NCI-H1436 treated with DMSO at 0.1 percent for 48 hours (cell line): ENCODE measurements at places on chromosomes 2 and 18.

- DNase-seq = no peak
Measured at GRCh38 chr2:43224131-43224570, 2.3 kb downstream of the ZFP36L2 start.

- no peak for DNase-seq
Measured at GRCh38 chr2:135844301-135844895, 7.4 kb upstream of the LCT start.

- no peak for DNase-seq
Measured at GRCh38 chr2:102449370-102449974, 23.6 kb upstream of the SLC9A4 start.

DNA sequence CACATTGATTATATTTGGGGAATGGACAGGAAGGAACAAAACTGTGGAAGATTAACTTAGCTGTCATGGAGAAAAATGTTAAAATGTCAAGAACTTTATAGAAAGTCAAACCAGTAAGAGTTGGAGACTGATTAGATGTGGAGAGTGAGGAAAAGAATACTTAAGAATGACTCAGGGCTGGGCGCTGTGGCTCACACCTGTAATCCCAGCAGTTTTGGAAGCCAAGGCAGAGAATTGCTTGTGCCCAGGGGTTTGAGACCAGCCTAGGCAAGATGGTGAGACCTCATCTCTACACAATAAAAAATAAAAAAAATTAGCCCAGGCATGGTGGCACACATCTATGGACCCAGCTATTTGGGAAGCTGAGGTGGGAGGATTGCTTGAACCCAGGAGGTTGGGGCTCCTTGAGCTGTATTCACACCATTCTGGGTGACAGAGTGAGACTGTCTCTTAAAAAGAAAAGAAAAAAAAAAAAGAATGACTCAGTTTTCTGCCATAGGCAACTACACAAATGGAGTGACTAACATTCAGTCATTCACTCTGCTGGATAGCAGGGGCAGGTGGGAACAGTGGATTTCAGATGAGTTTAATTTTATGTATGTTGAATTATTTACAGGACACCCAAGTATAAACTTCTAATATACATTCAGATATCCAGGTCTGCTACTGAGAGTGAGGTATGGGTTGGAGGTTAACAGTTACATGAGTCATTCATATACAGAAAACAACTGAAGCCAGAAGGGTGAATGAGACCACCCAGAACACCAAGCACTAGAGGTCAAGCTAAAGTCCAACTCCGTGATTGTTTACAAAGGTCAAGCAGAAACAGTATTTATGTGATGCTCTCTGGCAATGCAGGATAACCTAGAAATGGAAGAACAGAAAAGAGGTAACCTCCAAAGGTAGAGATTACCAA is 33.9 kb downstream of the ORC2 start:
- DNase-seq = no peak

- DNase-seq = peak; percentile 47
Measured at GRCh38 chr2:163132850-163133249, 294.3 kb upstream of the KCNH7 start.

DNA sequence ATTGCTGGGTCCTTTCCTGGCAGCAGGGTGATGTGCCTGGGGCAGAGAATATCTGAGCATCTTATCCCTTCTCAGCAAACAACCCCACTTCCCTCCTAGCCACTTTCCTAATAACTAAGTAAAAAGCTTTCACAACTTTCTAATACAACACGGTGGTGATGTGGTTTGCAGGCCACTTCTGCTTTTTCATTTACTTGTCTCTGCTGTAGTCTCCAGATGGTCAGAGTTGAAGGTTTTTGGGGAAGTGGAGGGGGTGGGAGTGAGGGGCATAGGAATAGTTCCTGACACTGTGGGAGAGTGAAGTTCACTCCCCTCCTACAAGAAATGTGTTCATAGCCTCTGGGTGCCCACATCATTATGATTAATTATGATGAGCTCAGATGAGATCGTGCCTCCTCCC is 11.6 kb downstream of the OXER1 start:
- no peak for DNase-seq

DNA sequence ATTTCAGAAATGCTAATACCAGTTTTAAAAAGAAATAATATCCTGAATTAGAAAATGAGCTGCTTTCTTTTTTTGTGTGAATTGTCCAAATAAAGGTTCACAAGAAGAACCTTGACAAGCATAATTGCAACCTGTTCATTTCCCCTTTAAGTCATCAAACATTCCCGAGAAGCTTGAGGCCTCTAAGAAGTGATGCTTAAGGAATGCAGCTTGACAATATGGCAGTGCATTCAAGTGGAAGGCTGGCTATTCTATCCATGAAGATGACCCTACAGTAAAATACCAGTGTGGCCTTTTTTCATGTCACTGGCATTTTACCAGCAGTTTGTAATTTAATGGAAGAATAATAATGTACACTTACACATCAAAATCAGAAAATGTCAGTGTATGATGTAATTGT is 216.7 kb downstream of the CTNNA2 start:
- no peak for DNase-seq

DNA sequence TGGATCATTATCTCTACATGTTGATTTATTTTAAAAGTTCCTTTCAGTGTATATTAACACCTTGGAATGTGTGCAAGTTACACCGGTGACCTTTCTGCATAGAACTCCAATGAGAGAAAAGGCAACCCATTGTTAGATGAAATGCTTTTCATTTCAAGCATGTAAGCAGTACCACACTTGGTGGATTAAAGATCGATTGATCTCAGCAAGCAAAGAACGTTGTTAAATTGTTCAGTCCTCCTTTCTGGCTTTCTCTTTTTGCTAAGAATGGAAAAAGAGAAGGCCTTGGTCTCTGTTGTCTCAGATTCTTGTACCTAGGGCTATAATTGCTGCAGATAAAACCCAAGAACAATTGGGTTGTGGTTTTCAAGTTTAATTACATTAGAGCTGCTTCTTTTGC is 843.0 kb downstream of the DPP10 start:
- no peak for DNase-seq

GRCh38 chr2:103005393-103005792 is 243.6 kb downstream of the TMEM182 start:
- DNase-seq = no peak

- peak; percentile 41 for DNase-seq
Measured at GRCh38 chr2:65366595-65367125, 65.7 kb downstream of the SPRED2 start.

- DNase-seq = no peak
Measured at GRCh38 chr2:219664944-219665343, 37.5 kb downstream of the SLC4A3 start.

- no peak for DNase-seq
Measured at GRCh38 chr2:179437430-179437829, 172.8 kb upstream of the SESTD1 start.

DNA sequence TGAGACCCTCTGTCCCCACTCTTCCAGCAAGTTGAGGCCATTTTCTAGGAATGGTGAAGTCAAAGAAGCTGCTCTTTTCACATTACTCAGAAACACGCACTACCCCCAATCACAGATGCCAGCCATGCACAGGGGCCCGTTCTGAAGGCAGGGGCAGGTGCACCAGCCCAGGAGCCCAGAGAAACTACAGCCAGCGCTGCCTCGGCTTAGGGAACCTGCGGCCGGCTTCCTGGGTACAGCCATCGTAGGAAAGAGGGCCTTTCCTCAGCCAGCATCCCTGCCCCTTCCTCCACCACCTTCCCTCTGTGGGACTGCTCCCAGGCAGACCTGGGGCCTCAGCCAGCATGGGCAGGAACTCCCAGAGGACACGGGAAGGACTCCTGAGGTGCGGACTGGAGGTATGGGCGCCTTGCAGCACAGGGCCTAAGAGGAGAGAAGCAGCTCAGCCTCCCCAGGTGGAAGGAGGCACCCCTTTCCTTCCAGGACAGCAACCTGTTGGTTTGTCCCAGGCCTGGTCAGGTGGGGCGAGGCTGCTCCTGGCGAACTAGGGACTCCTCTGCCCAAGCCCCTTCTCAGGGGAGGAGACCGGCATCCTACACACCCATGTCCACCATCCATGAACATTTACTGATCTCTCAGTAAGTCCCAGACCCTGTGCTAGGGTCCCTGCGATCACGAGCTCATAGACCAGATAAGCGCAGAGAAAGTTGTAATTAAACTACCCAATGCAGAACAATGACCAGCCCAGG is 99.0 kb upstream of the ID2 start:
- DNase-seq = no peak

DNA sequence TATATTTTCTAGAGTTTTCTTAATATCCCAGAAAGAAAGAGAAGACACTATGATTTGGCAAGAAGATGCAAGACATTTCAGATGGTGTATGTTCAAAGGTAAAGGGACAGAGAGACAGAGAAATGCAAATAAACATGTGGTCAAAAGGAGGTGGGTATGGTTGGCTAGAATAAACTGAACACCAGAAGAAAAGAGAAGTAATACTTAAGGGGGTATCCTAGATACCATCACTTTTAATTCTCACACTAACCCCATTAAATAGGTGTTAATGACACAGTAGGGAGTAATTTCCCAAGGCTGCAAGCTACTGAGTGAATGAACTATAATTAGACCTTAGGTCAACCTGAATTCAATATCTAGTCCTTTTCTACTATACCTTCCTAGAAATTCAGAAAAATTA is 111.2 kb upstream of the CD226 start:
- DNase-seq = no peak

DNA sequence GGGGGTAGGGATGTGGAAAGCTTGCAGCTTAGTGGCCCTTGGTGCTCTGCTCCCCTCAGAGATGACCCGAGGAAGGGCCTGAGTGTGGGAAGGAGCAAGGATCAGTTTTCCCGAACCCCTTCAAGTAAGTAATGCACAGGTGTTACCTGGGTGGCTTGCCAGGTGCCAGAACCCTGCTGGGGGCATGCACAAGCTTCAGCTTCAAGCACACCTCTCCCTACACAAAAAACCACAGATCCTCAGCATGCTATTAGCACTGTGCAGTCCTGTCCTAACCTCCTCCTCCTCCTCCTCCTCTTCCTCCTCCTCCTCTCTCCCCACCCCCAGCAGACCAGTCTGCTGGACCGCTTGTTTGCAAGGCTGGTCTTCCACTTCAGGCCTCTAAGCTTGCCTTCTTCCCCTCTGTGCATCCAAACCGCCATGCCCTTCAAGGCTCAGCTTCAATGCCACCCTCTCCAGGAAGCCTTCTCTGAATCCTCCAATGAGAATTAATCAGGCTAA is 114.8 kb downstream of the ACAA2 start:
- DNase-seq = no peak

DNA sequence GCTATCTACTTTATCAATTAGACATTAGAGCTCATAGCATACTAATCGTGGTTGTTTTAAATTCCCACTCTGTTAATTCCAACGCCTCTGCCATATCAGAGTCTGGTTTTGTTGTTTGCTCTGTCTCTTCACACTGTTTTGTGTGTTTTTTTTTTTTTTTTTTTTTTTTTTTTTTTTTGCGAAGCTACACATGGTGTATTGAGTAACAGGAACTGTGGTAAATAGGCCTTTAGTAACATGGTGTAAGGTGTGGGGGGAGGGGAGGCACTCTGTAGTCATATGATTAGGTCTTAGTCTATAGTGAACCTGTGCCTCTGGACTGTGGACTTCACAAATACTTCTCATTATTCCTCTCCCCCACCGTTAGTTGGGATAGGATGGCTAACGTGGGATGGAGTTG is 370.7 kb upstream of the RAB12 start:
- no peak for DNase-seq

DNA sequence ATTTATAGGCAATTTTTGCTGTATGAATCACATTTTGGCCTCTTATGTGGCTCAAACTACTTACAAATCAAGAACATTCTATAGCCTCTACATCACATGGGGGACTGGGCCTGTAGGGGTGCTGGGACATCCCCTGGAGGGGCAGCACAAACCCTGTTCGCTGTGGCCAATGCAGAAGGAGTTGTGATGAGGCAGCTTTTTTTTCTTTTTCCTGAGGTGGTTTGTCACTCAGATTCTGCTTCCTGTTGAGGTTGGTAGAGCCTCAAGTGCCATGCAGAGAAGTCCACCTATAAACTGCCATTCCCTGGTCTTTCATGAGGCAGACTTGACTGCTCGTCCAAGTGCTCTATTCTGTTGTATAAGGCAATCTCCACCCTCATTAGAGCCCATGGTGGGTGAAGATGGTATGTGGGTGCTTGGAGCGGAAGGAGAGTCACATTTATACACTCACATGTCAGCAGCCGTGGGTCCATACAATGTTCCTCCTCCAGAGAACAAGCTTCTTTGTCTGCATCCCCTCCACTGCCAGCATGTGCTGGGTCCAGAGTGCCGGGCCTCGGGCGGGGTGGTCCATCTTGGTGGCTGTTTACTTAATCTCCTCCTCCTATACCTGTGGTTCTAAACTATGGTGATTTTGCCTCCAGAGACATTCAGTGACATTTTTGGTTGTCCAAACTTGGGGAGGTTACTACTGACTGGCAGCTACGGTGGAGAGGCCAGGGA is 120.3 kb downstream of the ACOXL start:
- no peak for DNase-seq

- DNase-seq = no peak
Measured at GRCh38 chr2:50438259-50438658, 593.7 kb downstream of the NRXN1 start.

DNA sequence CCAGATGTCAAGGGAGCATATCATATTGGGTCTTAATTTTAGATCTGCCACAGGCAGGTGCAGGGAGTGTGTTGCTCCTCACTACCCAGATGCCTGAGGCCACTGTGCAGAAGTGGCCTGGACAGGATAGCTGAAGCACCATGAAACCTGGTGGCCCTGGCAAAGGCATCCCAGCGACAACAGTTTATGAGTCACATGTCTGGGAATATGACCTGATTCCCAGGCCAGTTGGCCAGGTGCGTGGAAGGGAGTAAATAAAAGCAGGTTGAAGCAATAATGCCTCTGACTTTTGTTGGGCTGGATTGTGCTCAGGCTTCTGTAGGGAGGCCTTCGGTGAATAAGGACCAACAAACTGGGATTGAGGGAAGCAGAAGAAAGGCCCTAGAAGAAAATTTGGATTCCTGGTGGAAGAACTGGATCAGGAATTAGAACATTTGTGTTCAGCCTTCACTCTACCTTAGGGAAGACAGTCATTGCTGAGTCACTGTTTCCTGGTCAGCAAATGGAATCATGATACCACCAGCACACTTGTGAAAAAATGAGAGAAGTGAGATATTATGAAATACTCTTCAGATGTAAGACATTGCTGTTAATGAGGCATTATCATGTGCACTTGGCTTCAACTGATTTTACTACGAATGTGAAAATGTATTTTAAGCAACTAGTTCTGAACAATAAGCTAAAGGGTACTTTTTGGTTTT is 78.4 kb upstream of the ZNF516 start:
- DNase-seq = no peak

GRCh38 chr2:237935740-237936452 is 30.9 kb upstream of the UBE2F start:
- no peak for DNase-seq

- no peak for DNase-seq
Measured at GRCh38 chr2:182866461-182867406, at the start of gene FRZB. FRZB (minus strand) TSS chr2:182866637; CDS start chr2:182866552, 85 bp downstream.
